ENCODE measurements at places on chromosomes 6 and 20.
A peak's percentile ranks its signal among the peaks of the same experiment; 100 is the strongest.

DNA sequence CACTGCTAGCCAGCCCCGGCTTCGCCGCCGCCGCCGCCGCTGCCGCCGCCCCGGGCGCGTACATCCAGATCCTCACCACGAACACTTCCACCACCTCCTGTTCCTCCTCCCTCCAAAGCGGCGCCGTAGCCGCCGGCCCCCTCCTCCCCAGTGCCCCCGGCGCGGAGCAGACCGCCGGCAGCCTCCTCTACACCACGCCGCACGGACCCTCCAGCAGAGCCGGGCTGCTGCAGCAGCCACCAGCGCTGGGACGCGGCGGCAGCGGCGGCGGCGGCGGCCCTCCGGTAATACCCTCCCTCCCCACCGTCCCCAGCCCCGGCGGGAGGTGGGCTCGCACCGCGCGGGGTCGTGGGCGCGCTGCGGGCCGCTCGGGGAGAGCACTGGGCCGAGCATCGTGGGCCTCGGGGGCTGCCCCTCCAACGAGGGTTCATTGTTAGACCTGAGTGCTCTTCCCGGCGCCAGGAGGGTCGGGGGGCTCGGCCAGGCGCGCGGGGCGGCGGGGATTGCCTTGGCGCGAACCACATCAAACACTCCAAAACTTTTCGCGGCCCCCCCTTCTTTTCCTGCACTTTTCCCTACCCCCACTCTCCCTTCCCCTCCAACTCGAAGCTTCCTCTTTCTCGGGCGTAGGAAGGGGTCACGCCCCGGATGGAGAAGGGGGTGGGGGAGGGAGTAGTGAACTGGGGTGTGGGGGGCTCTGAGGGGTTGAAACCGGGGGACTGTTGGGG is 827 bp downstream of the E2F3 start:
- DNase-seq = peak; percentile 31

DNA sequence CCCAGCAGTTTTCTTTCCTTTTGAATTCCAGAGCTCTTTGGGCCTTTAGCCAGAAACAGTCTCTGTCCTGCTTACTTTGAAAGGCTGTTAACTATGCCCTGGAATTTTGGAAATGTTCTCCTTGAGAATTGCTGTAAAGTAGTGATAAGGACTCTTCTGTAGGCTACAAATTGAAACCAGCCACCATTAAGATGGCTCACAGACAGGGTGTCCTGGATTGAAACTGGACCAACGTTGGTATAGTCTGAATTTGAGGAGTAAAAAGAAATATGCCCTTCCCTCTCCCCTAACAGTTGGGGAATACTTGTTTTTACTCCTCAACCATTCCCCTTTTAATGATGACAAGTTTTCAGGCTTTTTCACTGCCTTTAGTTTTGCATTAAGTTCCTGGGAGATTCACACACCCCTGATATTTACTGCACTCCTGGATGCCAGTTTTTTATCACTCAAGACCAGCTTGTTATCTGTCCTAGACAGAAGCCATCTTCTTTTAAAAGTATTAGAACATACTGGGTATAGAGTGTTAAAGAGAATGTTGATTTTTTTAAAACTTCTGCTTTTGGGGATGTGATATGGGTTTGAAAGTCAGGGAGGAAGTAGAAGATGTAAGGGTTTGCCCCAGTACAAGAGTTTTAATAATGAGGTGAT is 21.9 kb downstream of the TOP1 start:
- no peak for DNase-seq

DNA sequence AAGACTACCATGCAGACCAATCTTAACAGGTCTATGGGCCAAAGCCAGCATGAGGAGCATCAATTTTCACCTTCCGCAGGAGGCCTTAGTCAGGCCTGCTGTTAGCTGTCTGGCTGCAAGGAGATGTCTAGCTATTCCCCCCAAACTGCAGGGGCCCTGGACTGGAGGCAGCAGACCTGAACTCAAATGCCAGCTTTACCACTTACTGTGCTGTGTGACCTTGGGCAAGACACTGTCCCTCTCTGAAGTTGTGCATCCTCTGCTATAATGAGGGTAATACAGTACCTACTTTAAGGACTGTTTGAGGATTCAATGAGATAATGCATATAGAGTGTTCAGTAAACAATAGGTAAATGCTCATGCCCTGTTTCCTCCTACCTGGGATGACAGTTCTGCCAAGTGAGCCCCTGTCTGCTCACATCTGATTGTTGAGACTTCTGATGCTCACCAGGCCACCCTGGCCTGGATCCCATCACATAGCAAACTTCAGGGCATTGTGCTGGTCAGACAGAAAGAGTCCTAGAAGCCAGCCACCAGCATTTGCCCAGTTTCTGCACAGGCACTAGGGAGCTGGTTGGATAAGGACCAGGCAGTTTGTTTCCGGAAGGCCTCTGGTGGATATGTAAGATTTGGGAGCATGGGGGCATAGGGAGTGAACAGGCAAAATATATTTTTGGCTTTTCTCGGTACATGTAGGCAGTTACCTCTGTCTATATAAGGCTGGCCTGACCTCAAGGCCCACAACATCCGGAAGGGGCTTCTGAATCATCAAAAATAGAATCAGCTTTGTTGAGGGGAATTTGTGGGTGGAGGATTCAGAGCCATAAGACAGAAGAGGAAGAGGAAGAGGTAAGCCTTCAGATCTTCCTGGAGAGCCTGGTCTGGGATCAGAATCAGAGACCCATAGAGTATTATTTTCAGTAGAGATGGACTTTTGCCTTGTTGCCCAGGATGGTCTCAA is 2.3 kb upstream of the OCSTAMP start:
- no peak for DNase-seq

DNA sequence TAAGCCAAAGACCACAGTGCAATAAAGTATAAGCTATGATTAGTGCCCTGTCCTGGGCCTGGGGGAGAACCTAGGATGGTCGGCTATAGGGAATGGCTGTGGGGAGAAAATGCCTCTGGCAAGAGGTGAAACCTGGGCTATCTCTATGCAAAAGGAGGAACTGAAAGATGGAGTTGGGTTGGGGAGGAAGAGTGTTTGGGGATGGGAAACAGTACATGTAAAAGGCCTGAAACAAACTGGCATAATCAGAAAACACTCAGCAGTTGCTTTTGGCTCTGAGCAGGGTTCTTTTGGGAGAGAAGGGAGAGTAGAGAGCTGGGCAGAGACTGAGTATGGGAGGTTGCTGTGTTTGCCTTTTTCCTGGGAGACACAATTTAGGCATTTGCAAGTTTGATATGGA is 31.9 kb upstream of the FUCA2 start:
- no peak for DNase-seq

- DNase-seq = peak; percentile 50
Observed at GRCh38 chr6:52499026-52499425, 77.8 kb downstream of the TRAM2 start.

DNA sequence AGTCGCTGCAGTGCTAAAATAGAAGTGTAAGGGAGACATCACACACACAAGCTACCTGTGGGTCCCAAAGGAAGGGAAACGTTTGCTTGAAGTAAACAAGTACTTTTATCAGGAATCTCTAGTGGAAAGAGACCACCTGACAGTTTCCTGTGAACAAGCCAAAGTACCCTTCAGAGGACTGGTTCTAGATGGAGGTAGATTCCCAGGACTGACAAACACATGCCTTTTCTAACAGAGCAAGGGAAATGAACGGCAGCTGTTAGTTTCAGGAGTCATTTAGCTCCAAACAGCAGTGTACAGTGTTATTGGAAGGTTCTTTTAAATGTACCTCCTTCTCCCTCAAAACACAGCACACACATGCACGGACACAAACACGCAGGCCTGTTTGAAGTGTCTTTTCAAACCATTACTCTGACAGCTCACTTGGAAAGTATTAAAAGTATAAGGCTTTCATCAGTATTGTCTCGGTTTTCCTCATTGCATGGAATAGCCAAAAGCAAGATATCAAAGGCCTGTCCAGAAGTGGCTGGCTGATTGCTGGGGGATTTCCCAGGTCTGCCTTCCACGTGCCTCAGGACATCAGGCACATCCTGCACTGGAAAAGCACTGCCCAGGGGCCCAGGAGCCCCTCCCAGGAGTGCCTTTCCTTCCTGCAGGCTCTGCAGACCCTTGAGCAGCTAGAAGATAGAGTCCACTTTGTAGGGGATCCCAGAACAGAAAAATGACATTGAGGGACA is 393.2 kb upstream of the SOX4 start:
- no peak for DNase-seq

DNA sequence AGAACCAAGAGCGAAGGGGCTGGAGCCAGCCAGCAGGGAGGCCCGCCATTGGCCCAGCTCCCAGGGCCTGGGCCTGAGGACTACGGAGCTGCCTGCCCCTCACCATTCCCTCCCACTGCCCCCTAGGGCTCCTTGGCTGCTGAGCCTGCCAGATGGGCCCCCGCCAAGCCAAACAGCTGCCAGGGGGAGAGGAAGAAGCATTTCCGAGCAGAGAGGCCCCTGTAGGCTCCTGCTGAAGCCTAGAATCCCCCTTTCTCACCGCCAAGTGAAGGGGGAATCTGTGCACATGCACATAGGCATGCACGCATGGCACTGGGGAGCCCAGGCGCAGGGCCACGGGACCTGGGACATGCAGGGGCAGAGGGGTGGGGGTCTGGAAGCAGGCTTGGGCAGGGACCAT is 28.5 kb upstream of the MRPS18A start:
- no peak for DNase-seq

- DNase-seq = no peak
Observed at GRCh38 chr6:11912420-11912819, 99.7 kb upstream of the HIVEP1 start.

- DNase-seq = no peak
Observed at GRCh38 chr6:156954816-156955215, 177.6 kb downstream of the ARID1B start.

GRCh38 chr20:42161228-42161829 is 543.2 kb upstream of the CHD6 start:
- DNase-seq = no peak

GRCh38 chr6:24520929-24521546 is 26.3 kb downstream of the ALDH5A1 start:
- DNase-seq = peak; percentile 5

- peak; percentile 60 for DNase-seq
Observed at GRCh38 chr6:21935561-21936028, 342.0 kb downstream of the SOX4 start.

- DNase-seq = peak; percentile 94
Observed at GRCh38 chr6:14671261-14671681, 553.7 kb downstream of the CD83 start.

DNA sequence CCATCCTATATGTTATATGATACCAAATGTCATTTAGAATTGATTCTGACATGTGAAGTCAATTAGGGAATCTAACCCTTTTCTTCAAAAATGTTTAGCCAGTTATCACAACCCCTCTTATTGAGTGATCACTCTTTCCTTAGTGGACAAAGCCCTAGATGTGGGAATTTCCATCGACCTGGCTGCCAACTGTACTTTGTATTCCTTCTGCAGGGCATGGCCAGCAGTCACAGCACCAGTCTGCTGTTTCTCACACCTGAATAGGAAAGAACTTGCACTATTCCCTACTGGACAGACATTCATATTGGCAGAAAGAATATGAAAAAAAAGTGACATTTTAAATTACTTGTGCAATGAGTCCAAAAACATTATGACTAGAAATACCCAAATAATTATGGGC is 271.0 kb downstream of the PACRG start:
- no peak for DNase-seq

DNA sequence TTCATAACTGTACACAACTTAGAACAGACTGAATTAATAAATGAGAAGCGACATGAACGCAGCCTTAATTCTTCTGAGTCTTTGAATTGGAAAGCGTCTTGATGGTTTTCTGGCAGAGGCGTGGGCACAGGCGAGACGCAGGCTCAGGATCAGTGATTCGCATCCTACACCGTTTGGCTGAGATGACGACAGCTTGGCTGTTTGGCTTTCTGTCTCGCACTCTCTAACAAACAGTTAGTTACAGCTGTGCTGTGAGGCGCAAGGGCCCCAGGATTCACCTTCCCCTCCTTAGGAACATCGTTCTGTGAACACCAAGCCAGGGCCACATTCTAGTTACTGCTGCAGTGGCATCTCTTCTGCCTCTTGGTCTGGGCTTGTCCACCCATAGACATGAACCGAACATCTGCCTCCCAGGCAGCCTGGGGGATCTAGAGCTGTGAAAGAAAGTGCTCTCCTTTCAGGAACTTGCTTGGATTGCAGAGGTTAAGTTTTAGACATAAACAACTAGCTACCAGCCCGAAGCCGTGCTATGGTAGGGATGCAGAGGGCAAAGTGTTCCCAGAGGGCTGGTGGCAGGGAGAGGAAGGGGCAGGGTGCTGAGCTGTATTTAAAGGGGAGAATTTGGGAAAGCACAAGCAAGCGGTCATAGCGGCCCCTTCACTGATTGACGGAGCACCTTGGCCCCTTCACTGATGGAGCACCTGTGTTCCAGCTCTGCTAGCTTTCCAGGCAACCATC is 49.6 kb downstream of the TCP11 start:
- DNase-seq = no peak

DNA sequence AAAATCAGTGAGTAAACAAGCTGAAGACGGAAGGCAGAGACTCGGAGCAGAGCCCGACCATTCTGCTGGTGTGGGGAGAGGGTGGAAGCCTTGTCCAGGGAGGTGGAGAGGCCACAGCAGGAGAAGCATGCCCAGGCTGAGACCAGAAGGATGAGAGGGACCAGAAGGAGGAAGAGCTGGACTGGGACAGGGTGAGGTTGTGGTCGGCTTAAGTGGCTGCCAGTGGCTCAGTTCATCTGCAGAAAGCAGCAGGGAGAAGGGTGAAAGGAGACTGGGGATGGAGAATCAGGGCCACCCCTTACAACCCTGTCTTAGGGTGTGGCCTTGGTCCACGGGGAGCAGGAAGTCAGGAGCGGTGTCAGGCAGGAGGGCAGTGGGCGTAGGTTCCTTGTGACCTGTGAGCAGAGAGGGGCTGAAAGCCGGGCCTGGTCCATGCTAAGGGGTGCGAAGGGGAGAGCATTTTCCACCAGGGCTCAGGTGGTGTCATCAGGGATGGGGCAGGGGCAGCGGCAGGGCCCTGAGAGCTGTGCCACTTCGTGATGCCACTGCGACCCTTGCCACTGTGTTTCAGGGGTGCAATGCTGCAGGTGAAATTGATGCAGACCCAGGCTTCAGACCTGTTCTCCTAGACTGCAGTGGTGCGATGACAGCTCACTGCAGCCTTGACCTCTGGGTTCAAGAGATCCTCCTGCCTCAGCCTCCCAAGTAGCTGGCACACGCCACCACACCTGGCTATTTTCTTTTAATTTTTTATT is 81.1 kb downstream of the TTLL2 start:
- no peak for DNase-seq

DNA sequence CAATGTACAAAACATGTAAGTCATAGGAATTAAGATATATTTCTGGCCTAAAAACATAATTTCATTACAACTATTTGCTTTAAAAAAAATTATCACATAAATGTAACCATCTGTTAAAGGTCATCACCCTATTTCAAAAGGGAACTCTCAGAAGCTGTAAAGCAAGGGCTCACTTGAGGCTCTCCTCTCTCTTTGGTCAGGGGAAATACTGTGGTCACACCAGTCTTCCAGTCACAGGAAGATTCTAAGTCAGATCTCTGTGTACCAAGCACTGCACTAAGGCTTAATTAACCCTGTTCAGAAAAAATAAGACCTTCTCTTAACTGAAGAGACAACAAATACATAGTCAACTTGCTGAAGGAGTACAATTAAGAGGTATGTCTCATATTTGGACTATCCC is 75.6 kb downstream of the MMS22L start:
- no peak for DNase-seq
